Dorsolateral prefrontal cortex (tissue), 122 donors: ENCODE measurements at places on chromosomes 13 and 19.

- DNase-seq: no peak
Observed at GRCh38 chr13:35690581-35691207, 214.2 kb upstream of the MAB21L1 start.

DNA sequence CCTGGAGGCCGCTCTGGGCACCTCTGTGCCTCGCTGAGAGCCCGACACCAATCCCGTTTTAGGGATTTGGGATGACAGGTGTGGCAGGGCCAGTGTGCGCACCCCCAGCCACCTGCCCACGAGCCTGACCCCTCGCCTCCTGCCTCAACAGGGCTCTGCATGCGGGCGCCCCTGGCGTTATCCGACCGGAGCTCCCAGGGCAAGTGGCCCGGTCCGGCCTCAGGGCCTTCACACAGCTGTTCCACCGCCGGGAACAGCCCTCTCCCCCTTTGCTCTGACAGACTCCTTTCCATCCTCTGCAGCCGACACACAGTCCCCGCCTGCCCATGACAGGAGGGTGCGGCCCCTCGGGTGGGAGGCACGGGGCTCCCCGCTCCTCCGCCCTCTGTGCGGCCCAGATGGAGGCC lies 7.1 kb upstream of the WDR18 start:
- no peak for DNase-seq

DNA sequence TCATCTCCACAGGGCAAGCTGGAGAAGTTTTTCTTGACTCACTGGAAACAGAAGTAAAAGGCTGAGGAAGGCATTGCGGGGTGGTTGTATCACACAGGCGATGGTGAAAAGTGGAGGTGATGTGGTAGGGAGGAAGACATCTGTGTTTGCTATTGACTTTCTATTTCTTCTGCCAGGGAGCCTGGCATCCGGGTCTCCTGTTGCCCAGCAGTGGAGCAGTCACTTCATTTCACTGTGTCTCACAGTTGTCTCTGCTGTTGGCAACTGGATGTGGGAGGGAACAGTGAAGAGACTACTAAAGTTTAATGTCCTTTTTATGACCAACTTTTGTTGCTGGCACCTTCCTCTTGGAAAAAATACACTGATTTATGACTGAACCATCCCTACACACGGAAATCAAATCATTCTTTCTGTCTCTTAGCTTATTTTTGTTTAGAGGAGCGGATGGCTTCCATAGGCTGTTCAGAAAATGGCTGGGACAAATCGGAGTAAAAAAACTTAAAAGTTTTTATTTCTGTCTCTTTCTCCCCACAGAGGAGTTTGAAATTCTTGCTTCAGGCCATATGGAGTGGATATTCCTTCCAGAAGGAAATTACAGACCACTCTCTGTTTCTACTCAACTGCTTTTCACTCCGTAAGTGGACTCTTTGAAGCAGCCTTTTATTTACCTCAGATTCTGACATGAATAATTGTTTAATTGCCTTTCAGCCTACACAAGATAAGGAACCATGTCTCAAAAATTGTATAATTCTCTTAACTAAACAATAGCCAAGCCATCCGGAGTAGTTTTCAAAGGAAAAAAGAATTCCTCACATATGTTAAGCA lies 23.8 kb upstream of the MEDAG start:
- no peak for DNase-seq

- DNase-seq: no peak
Observed at GRCh38 chr19:22517496-22518411, 95.6 kb upstream of the ZNF98 start.

DNA sequence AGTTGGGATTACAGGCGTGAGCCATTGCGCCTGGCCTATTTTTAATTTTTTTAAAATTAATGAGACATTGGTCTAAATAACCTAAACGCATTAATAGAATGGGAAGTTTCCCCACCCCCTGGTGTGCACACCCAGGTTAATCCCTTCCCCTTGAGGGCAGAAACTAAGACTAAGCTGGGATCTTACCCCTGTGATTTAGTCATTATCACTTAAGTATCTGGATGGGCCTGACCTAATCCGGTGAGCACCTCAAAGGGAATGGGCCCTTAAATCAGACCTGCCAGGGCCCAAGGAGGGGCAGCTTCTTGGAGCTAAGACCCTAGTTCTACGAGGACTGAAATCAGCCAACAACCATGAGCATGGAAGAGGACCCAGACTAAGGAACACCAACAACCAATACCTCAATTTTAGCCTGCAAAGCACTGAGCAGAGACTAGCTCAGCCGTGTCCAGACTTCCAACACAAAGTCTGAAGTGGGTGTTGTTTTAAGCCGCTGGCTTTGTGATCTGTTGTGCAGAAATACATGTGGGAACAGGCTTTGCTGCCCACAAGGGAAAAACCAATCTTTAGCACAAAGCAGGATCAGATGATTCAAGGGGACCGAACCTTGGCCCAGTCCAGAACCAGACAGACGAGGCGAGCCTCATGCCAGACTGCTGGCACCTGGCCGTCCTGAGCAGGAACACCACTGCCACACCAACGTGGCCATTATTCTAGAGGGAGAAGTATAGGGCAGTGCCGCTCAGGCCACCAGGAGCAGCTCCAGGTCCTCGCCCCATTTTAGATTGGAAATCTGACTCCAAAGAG lies 7.1 kb downstream of the UBE2S start:
- no peak for DNase-seq

GRCh38 chr13:35953537-35954206 lies 177.5 kb downstream of the DCLK1 start:
- DNase-seq: peak; percentile 85

GRCh38 chr13:31011901-31012654 lies 79.6 kb downstream of the TEX26 start:
- DNase-seq: no peak

DNA sequence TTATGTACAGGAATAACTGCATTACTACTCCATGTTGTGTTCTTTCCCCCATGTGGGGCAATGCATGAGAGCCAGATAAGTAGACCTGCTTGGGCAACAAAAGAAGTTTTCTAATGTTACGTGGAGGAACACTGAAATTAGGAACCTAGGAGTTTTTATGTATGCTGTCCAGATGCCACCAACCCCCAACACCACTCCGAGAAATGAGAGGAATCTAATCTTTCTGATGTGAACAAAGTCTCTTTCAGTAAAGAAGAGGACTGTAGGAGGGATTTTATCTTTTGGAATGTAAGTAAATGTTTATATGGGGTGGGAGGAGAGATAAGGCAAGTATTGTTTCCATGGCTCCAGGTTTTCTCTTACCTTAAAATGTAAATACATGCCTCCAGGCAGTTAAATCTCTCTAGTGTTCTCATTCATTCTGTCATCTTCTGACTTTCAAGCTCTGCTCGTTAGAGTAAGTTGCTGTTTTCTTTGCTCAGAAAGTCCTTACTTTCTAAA lies 820.6 kb downstream of the PCDH17 start:
- DNase-seq: no peak
